ENCODE measurements at places on chromosomes 16 and 17.
A peak's percentile ranks its signal among the peaks of the same experiment; 100 is the strongest.

GRCh38 chr17:7403727-7403976 is 245 bp downstream of the TMEM256 start:
- no peak for DNase-seq

DNA sequence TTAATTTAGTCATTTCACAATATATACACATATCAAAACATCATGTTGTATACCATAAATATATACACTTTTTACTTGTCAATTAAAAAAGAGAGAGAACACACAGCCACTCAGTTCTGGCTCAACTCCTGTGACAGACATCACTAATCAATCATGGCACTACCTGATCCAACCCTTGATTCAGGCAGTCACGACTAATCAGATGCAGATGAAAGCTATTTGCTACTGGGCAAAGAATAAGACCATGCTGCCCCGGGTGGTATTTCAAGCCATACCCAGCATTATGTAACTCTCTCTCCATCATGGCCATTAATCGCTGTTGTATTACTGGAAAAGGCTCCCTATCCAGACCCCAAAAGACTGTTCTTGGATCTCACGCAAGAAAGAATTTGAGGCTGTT is 345.7 kb downstream of the HAPSTR1 start:
- DNase-seq = peak; percentile 1

DNA sequence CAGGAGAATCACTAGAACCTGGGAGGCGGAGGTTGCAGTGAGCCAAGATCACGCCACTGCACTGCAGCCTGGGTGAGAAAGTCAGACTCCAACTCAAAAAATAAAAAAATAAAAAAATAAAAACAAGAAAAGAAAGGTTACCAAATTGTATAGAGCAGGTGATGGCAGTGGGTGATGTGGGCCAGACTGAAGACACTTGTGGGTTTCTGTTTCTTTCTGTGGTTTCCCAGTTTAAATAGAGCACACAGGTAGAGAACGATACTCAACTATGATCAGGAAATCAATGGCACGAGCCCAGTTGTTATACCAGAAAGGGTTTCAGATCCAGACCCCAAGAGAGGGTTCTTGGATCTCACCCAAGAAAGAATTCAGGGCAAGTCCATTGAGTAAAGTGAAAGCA is 32.6 kb downstream of the NUBP1 start:
- no peak for DNase-seq

DNA sequence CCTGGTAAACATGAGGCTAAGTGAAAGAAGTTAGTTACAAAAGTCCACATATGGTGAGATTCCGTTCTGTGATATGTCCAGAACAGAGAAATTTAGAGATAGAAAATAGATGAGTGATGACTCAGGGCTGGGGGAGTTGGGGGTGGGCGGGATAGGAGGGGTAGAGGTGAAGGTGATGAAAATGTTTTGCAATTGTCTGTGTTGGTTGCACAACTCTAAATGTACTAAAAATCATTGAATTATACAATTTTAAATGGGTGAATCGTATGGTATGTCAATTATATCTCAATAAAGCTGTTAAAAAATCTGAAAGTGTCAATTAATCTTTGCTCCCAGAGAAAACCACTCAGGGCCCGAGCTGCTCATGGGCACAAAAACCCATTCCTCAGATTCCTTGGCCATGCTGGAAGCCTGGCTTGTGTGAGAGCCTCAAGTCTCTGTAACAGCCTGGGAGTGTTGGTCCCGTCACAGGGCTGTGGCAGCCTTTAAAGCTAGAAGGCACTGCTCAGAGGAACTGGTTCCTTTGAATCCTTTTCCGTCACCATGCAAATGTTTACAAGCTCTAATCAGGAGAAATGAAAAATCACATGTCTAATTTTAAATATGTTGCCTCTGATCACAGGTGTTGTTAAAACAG is 225.3 kb downstream of the WWOX start:
- DNase-seq = peak; percentile 2

DNA sequence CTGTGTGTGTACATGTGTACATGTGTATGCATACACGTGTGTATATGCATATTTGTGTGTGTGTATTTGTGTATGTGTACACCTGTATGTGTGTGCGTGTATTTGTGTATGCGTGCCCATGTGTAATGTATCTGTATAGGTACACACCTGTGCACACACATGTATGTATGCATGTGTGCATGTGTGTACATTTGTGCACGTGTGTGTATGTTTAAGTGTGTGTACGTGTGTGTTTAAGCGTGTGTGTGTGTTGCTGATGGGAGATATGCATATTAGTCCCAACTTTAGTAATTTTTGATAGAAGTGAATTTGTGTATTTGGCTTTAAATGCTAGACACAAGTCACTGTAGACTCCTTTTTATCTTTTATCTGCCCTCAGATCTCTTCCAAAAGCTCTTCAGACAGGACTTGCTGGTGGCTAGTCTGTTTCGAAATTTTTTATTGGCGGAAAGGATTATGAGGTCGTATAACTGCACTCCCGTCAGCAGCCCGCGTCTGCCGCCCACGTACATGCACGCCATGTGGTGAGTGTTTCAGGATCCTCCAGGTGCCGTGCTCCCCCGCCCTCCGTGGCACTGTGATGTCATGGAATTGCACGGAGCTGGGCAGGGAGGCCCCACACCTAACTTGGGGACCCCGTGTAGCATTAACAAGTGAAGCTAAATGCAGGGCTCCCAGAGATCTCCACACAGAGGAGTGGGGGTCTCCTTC is 168.8 kb upstream of the CHMP6 start:
- no peak for DNase-seq

DNA sequence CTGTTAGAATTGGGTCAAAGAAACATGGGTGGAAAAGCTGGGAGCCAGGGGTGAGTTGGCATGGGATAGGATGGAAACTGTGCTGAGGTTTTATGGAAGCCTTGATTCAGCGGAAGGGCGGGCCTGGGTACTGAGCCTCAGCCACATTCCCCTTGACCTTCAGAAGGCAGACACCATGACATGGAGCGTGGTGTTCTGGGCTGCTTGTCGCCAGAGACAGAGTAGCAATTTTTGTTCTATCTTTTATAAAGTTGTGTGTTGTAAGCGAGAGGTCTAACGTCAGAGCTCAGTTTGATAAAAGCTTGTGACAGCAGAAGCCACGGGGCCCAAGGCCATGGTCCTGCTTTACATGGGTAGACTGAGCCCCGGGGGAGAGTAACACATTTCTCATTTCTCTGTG is 50.2 kb downstream of the SLC47A1 start:
- DNase-seq = no peak

- no peak for DNase-seq
Measured at GRCh38 chr17:37051833-37052232, 103.1 kb downstream of the AATF start.

DNA sequence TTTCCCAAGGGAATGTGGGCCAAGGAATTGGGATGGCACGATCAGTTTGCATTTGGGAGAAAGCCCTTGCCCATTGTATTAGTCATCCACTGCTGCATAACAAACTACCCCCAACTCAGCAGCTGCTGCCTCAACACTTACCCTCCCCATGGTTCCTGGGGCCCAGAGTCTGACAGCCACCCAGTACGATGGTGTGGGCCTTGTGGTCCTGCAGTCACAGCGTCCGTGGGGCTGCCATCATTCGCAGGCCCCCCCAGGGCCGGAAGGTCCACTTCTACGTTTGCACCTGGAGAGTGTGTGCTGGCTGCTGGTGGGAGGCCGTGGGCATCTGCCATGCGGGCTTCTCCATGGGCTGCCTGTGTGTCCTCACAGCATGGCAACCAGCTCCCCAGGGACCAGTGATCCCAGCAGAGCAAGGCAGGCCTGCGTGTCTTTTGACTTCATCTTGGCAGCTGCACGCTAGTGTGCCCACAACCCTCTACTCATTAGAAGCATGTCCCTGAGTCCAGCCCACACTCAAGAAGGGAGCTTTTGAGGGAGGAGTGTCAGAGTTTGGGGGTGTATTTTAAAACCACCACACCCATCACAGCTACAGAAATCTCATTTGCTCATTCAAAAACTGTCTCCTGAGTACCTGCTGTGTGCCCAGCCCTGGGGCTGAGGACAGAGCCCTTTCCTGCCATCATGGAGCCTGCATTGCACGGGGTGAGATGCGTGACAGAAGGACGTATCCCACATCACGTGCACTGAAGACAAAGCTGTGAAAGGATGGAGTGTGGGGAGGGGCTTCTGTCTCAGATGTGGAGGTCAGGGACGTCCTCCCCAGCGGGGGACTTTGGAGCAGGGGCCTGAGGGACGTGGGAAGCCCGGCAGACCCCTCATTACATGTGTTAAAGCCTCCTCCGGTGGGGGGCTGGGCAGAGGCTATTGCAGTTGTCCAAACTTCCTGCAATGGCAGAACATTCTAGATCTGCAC is 185.0 kb upstream of the ZNF469 start:
- no peak for DNase-seq

DNA sequence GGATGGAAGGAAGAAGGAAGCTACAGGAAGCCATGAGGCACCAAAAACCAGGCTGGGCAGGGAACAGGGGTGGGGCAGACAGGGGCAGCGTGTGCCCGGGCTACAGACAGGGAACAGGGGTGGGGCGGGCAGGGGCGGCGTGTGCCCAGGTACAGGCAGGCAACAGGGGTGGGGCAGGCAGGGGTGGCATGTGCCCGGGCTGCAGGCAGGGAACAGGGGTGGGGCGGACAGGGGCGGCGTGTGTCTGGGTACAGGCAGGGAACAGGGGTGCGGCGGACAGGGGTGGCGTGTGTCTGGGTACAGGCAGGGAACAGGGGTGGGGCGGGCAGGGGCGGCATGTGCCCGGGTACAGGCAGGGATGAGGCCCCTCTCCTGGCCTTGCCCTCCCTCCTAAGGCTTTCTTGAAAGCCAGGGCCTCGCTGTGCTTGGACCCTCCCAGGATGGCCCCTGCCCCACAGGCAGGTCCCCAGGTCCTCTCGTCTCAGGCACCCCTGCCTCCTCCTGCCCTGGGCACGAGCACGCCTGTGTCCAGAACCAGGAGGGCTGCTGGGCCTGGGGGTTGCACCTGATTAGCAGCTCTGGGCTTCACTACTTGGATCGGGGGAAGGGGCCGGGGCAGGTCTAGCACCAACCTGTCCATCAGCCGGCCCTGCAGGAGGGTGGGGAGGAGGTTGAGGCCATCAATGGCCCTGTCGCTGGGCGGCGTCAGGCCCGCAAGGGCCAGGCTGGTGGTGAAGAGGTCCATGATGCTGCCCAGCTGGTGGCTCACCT is 14.5 kb upstream of the APRT start:
- DNase-seq = no peak

- DNase-seq = no peak
Measured at GRCh38 chr17:33989361-33990148, 265.5 kb upstream of the CCL2 start.

DNA sequence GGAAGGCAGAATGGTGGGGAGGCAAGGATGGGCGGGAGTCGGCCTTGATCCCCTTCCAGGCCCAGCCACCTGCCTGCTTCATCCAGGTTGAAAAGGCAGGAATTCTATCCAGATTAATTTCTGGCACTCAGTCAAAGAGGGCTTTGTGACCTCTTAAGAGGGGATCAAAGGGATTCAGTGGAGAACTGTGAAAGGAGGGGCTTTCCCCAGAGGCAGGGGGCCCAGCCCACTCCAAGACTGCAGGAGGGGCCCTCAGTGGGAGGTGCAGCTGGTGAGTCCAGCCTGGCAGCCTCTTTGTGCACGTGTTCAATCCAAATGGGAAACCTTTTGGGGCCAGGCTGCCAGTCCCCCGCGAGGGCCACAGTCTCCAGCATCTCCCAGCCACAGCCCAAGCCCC is 148.5 kb upstream of the PLCG2 start:
- DNase-seq = no peak
